ENCODE measurements at places on chromosomes 7 and 10. TPM values are rescaled to one million over a fixed set of nuclear protein-coding genes. Genes with fewer than 3 reads are reported as not detected.

The PIP gene
- total RNA-seq: not detected

The LIPK gene
- not detected for total RNA-seq

The SLC13A4 gene
- 0.30 TPM for total RNA-seq

- peaks cover 7% of the 10 kb centered on the region for H3K27me3 ChIP-seq
- H3K4me3 ChIP-seq: no peak overlapping the region
- no peak overlapping the region for H3K27ac ChIP-seq
- H3K36me3 ChIP-seq: no peaks in the 10 kb centered on the region
Observed at GRCh38 chr10:44198780-44199097, 186.2 kb downstream of the CXCL12 start.

DNA sequence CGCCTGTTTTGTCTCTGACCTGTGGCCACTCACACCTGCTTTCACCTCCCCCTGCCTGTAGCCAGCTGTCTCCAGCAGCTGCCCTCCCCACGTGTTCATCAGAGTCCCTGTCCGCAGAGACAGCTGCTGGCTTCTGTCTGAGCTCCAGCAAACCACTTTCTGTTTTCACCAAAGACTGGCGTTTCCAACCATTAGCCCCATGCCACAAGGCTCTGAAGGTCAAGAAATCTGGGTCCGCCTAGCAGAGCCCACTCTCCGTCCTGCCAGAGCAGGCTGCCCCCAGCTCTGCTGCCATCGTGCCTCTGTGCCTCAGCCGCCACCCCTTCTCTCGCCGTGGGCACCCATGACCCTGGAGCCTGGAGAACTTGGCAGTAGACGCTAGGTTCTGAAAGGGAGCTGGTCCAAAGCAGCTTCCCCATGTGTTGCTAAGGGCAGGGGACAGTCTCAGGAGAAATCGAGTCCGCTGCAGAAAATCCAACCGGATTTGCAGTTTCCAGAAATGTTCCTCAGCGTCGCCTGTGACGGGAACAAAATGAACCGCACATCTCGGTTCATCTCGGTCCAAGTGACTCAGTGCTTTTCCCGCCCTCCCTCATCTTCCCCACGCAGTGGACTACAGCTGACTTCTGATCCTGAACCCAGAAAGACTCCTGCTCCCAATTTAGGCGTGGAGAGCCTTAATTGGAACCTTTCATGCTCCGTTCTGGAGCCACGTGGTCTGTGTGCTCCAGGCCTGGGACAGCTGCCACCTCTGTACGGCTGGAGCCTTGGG lies 28.0 kb downstream of the TMEM120A start:
- no peaks in the 10 kb centered on the region for H3K36me3 ChIP-seq
- no peak overlapping the region for H3K27ac ChIP-seq
- no peaks in the 10 kb centered on the region for H3K4me1 ChIP-seq
- no peaks in the 10 kb centered on the region for H3K27me3 ChIP-seq

Measured in HCT116 (cell line).